ENCODE measurements at places on chromosomes 12 and 14. TPM values are rescaled to one million over a fixed set of nuclear protein-coding genes. Genes with fewer than 3 reads are reported as not detected.
A peak's percentile ranks its signal among the peaks of the same experiment; 100 is the strongest.

GRCh38 chr12:131942671-131943070, 7.1 kb upstream of the EP400 start:
- peak; percentile 54 for DNase-seq

Gene PAPLN
- total RNA-seq = 14.8 TPM

DNA sequence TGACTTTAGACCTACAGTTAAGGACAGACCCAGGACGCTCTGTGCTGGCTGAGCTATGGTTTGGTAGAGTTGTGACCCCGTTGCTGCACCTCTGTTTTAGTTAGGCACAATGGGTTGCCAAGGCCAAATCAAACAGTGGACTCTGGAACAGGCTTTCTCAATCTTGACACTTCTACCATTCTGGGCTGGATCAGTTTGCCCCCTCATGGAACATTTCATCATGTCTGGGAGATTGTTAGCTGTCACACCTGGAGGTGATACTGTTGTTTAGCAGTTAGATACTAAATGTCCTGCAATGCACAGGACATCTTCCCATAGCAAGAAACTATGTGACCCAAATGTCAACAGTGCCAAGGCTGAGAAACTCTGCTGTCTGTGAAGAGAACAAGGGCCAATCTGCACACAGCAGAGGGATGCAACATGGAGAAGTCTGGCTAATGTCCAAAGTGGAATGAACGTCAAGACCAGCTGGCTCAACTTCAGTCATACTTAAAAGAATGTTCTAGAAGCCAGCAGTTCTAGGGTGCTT, 65.6 kb upstream of the DICER1 start:
- DNase-seq = peak; percentile 28

DNA sequence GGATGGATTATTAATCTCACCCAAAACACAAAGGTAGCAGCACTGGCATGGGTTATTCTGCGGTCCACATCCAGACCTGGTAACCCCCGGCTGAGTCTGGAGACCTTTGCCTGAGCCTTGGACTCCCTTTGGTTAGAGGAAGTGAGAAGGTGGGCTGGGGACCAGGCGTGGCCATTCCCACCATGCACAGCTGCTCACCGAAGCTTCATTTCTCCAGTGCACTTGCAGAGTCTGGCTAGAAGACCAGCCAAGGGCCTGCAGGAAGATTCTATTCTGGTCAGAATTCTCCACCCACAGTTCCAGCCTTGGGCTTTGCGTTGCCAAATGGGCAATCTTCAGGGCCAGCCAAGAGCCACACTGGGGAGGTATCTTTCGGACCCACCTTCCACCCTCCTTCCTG, 73.0 kb downstream of the LGMN start:
- peak; percentile 33 for DNase-seq

- no peak for DNase-seq
Observed at GRCh38 chr14:59897757-59898383, 22.1 kb upstream of the LRRC9 start.

DNA sequence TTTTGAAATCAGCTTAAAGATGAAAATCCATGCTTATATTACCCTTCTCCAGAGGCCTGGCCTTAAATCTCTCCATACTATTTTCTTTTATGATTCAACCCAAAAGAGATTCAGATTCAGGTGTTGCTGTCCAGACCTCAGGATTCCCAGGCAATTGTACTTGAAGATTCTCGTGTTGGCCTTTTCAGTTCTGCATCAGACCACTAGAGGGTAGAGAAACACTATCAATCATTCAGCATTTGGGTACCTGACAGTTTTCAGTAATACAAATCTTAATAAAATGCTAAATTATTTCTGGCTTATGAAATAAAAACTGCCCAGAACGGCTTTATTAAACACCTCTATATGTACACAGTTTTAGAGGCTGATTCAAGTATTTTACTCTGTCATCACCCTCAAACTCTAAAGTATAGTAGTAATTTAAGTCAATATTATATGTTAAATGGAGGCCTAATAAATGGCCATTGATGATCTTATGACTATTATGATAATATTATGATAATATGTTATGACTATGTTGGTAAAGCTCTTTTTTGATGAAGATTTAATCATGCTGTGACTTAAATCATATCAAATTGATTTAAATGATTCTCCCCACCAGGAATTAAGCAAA, 301.1 kb downstream of the DUSP6 start:
- no peak for DNase-seq

DNA sequence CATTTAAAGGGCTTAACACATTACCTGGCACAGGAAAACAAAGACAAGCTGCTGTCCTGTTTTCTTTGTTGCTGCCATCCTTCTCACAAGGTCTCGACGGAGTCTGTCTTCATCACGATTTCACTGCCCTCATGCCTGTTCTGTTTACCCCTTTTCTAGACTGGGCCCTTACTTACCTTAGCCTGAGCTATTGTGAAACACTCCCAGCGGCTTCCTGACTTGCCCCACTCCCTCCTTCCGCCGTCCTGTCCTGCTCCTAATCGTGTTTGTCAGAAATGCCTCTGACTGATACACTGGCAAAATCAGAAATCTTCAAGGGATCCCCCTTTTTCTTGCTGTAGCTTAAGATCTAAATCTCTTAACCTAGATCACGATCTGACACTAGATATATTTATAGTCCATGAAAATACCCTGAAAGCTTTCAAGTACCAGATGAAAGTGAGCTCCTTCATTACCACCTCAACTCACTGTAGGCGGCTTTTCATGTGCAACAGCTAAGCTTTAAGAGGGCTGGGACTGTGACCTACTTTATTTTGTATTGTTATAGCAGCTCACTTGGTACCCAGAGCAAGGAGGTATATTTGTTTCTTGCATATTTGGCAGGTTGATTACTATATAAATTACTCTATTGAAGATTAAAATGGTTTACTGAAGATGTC, 32.1 kb downstream of the TECPR2 start:
- no peak for DNase-seq

Gene BEGAIN
- total RNA-seq = 0.68 TPM

All from sigmoid colon (tissue), 7 donors.